ENCODE measurements at places on chromosomes 6 and 20.
A peak's percentile ranks its signal among the peaks of the same experiment; 100 is the strongest.

DNA sequence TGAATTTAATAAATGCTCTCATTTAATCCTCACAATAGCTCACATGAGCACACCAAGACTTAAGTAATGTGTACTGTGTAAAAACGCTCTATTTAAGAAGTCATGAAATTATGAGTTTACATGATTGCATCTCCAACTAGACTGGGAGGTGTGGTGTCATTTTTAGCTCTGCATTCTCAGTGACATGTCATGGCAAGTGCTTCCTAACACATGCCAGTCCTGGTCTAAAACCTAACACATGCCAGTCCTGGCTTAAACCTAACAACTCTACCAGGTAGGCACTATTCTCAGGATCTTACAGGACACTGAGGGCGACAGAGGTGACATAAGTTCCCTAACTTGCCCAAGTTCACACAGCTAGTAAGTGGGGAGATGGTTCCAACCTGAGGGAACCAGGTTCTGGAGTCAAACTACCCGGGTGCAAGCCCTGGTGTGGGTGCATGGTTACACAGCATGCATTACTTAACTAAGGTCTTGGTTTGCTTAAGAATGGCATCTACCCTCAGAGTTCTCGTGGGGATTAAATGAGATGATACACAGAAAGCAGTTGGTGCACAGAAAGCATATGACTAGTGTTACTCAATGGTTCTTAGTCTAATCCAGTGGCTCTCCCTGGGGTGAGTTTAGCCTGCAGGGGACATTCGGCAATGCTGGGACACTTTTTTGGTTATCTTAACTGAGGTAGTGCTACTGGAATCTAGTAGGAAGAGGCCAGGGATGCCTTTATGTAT, 14.7 kb downstream of the CLDN20 start:
- no peak for DNase-seq

DNA sequence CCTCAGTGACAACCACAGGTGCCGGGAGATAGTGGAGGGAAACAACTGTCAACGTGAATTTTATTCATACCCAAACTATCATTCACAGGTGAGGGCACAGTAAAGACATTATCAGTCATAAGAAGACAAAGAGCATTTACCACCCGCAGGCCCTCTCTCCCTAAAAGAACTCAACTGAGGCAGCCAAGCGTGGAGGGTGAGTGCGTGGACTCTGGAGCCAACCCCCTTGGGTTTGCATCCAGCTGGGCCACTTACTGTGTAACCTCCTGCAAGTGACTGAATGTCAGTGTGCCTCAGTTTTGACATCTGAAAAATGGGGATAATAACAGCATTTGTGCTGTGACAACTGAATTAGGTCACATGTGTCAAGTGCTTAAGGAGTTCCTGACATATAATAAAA, 70.6 kb upstream of the KCNK16 start:
- no peak for DNase-seq

GRCh38 chr6:105795913-105796517, 290.1 kb upstream of the PRDM1 start:
- no peak for DNase-seq

GRCh38 chr20:62474604-62475026, 1.2 kb downstream of the GATA5 start:
- no peak for DNase-seq

DNA sequence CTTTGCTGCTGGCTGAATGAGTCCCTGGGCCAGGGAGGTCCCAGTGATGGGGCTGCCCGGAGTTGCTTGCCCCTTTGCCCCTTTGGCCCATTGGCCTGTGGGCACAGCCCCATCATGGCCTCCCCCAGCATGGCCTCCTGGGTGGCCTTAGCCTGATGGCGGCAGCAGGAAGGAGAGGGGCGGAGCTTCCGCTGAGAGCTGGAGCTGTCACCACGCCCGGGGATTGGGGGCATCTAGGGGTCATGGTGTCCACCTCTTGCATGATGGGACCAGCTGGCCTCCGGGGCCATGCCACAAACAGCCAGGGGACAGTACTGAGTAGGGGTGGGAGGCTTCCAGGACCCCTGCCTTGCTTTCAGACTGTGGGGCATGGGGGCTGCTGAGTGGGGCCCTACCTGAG, 31.5 kb upstream of the GATA5 start:
- DNase-seq = no peak

GRCh38 chr6:147759093-147759492, 250.6 kb downstream of the SAMD5 start:
- no peak for DNase-seq

GRCh38 chr6:148629592-148630465, 117.0 kb upstream of the UST start:
- DNase-seq = no peak

DNA sequence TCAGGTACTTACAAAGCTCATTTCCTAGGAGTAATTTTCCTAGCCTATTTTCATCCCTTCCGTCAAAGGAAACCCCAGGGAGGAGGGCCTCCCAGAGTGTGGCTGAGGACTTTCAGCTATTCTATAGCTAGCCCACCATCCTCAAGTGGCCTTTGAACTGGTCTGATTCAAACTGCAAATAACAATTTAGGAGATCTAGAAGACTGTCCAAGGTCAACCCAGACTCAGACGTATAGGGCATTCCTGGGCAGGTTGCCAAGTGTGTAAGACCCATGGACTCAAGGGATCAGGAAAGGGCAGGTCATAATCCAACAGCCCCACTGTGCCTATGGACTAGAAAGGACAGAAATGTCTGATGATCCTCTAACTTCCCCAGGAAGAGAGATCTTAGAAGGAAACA, 2.1 kb upstream of the RRAGD start:
- DNase-seq = no peak

- DNase-seq = peak; percentile 46
Observed at GRCh38 chr6:161618831-161619454, 345.1 kb upstream of the AGPAT4 start.
